NCI-H187 treated with DMSO at 0.1 percent for 48 hours (cell line): ENCODE measurements at places on chromosomes 1 and 21.

- no peak for DNase-seq
Observed at GRCh38 chr1:2067981-2068380, 17.8 kb downstream of the PRKCZ start.

DNA sequence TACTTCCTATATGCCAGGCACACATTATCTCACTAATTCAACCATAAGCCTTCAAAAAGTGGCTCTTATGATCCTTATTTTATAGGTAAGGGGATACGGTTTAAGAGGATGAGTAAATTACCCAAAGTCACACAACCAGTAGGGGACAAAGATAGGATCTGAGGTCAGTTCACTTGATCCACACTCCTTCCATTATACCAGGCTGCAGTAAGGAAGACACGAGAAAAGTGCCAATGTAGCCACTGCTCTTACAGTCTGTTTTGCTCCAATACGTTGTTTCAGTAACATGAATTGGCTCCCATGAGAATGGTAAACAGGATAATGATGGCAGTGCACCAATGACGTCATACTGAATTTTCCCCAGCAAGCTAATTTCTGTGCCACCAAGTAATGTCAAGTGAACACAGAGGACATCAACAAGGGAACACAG, 15.4 kb upstream of the GUCA2A start:
- DNase-seq = no peak

DNA sequence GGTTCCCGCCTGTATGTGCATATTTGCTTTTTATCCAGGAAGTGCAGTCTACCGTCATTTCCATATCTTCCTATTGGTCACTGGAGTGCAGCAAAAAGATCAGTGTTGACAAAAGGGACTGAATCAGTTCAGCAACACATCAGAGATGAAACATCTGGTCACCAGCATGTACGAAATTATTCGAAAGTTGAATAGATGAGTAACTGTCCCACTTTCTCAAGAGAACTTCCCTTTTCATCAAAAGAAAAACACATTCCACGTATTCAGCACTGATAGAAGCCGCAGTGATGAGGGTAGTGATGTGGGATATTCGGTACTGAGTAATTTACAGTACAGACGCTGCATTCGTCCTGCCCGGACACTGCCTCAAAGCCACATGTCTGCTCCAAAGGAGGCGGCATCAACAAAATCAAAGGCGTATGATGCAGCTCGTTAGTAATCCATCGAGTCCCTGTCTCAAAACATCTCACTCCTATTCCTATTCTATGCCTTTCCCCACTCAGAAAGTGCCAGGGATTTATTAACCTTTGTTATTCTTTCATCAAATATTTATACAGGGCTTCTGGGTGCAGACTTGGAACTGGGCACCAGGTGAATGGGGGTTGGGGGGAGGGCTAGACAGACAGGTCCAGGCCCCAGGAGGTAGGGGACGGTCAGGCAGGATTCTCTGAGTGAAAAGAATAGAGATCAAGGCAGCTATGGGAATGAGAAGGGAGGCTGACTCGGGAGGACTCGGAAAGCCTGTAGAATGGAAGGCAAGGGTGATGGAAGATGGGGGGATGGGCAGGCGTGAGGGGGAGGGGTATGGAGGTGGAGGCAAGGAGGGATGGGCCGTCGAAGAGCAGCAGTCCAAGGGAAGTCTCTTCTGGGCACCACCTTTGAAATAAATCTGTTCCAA, 79.5 kb upstream of the SLC45A1 start:
- DNase-seq = no peak

DNA sequence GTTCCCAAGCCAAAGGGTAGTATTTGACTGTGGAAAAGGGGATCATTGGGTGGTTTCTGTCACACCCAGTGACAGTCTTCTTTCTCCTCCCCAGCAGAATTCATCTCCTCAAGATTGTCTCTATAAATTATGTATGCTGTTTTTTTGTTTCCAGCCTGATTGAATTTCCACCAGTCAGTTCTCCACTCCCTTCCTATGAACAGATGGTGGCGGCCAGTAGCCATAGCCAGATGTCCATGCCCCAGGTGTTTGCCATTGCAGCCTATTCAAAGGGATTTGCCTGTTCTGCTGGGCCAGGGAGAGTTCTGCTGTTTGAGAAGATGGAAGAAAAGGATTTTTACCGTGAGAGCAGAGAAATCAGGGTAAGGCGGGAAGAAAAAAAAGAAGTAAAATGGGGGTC, 12.9 kb downstream of the CFAP57 start:
- DNase-seq = no peak

DNA sequence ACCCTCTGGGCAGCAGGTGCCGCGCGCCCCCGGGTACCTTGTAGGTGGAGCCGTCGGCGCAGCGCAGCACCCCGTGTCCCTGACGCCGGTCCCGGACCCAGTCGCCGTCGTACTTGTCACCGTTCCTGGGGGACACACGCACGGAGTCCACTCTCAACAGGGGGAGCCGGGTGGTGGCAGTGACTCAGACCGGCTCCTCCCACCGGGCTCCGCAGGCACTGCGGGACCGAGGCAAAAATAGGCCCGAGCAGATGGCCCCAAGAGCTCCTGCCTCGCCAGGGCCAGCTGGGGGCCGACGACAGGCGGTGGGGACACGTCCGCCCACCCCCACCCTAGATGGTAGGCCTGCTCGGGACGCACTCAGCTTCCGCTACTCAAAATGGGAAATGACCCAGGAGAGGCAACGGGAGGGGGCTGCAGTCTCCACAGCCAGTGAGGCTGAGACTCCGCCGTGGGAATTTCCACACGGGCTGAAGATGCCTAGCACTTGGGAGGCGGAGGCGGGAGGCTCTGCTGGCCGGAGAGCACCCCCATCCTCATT, 6.3 kb downstream of the MORN1 start:
- DNase-seq = no peak

- no peak for DNase-seq
Observed at GRCh38 chr1:235442788-235443429, 61.3 kb downstream of the B3GALNT2 start.

GRCh38 chr1:184620469-184620868, 134.2 kb downstream of the EDEM3 start:
- DNase-seq = no peak

DNA sequence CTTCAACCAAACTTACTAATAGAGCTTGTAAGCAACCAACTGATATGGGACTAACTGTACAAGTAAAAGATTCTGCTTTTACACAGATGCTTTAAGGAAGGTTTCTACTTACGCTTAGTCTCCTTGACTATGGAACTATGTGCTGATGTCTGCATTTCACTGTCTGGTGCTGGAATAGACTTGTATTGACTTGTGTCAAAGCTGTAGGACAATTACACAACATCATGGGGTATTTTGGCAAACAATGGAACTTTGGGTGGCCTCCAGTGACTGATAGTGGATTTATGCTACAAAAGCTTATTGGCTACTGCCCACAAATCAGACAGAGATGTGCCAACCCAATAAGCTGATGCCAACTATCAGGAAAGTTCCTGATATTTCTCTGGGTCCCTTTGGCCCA, 10.6 kb downstream of the CBR1 start:
- no peak for DNase-seq

DNA sequence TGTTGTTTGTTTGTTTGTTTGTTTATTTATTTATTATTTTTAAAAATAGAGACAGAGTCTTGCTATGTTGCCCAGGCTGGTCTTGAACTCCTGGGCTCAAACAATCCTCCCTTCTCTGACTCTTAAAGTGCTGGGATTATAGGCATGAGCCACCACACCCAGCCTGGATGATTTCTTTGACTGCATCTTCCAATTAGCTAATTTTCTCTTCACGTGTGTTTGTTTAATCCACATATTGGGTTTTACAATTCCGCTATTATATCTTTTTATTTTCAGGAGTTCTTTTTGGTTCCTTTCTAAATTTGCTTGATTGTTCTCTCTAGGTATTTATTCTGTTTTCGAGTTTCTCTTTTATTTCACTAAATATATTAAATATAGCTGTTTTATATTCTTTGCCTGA, 19.8 kb downstream of the SH3BGR start:
- no peak for DNase-seq

DNA sequence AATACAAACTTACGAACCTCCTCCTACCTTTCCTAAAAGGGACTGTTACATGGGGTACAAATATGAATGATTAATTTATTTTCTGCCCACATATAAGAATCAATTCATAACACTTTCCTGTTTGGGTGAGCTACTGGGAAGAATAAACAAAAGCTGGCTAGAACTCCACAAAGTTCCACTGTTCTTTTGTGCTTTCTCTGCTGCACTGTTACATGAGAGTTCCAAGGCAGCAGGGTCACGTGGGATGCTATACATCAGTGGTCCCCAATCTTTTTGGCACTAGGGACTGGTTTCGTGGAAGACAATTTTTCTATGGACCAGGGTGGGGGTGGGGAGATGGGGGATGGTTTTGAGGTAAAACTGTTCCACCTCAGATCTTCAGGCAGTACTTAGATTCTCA, 2.2 kb upstream of the ANGPTL7 start:
- no peak for DNase-seq

- DNase-seq = no peak
Observed at GRCh38 chr1:221268295-221268694, 389.1 kb downstream of the HLX start.

GRCh38 chr1:22862752-22863151, 109.9 kb downstream of the LACTBL1 start:
- DNase-seq = no peak

GRCh38 chr1:1037366-1038327, 17.7 kb downstream of the AGRN start:
- DNase-seq = no peak

DNA sequence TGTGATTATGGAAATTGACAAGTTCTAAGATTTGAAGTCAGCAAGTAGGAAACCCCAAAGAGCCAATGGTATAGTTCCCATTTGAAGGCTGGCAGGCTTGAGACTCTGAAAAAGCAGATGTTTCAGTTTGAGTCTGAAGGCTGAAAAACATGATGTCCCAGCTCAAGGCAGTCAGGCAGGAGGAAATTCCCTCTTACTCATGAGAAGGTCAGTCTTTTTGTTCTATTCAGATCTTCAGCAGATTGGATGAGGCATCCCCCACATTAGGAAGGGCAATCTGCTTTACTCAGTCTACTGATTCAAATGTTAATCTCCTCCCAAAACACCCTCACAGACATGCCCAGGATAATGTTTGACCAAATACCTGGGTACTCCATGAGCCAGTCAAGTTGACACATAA, 372.5 kb upstream of the ST6GALNAC5 start:
- no peak for DNase-seq

GRCh38 chr1:43930168-43930948, 3.2 kb upstream of the ARTN start:
- no peak for DNase-seq

- no peak for DNase-seq
Observed at GRCh38 chr1:33685256-33685655, 178.6 kb upstream of the HMGB4 start.

DNA sequence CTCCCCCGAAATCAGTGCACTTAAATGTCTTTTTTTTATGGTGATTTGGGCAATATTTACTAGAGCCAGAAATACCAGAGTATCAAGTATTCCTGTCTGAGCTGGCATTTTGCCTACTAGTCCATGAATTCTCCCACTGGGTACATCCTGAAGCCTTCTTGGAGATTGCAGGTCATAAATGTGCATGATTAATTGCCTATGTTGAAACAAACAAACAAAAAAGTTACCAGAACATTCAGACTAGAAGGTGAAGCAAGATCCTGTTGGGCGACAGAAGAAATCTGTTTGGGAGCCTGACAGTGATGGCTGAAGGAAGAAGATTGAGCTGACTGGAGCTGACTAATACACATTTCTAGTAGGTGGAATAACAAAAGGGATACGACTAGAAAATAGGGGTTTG, 127.4 kb upstream of the NRIP1 start:
- no peak for DNase-seq

- DNase-seq = no peak
Observed at GRCh38 chr1:234229581-234230387, 143.5 kb upstream of the COA6 start.

DNA sequence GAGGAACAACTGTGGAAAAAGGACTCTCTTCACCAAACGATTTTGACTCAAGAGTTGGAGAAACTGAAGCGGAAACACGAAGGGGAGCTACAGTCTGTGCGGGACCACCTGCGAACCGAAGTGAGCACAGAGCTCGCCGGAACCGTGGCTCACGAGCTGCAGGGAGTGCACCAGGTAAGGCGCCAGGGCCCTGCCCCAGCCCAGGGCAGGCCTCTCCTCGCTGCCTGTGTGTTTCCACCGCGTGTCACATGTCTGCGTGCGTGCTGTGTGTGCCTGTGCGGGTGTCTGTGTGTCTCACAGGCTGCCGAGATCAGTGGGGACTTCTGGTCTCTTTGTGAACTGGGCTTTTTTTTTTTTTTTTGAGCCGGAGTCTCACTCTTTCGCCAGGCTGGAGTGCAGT, 43.0 kb downstream of the PCNT start:
- no peak for DNase-seq

- no peak for DNase-seq
Observed at GRCh38 chr1:31811605-31812004, 4.2 kb downstream of the SPOCD1 start.

GRCh38 chr21:37082856-37083528, 9.9 kb downstream of the TTC3 start:
- no peak for DNase-seq

GRCh38 chr21:28272272-28272992, 720.2 kb downstream of the LTN1 start:
- no peak for DNase-seq

- no peak for DNase-seq
Observed at GRCh38 chr1:241202401-241202800, 154.6 kb downstream of the RGS7 start.

DNA sequence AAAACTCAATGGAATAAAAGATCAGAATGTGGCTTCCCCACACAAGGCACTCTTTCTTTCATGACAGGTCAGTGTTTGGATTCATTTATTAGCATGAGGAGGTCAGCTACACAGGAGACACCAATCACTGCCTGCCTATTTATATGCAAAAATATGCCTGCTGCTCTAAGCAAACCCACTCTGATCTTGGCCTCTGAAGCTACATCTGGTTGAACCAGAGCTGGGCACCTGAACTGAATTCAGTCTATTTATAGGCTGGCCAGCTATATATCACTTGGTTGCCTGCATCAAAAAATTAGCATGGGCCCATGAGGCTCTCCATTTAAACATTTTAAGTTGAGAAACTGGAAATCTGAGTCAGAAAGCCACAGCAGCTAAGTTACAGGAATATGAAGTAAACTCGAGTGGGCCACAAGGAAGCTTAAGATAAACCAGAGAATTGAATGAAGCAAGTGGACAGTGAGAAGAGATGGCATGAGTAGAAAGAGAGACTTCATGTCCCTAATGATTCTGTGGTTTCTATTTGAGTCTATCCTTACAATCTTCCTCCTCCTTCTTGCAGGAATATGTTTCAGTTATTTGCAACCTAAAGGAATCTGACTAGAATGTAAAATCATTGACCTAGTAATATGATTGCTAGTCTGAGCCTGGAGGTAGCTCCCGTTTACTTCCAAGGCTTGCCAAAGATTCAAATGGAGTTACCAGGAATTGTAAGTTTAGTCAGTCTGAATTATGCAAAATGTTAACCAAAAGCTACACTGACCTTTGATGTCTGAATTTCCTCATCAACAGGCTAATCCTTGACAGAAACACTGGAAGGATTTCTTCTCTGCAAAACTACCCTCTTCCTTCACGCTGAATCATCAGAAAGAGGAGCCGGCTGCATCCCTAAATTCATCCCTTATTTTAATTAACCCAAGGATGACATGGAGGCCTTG, 17.7 kb downstream of the DDAH1 start:
- DNase-seq = no peak

GRCh38 chr21:26804895-26805609, 40.2 kb downstream of the ADAMTS1 start:
- DNase-seq = no peak
